Stimulated activated CD4-positive, alpha-beta T cell treated with anti-CD3 and anti-CD28 coated beads, Interleukin-1b, Interleukin-23, amount 100 ng/mL, for 1 hour (primary cell): ENCODE measurements at places on chromosomes 6 and 20.

- no peak for DNase-seq
These were observed 519.2 kb upstream of the MAP3K7 start for GRCh38 chr6:91106083-91106482.

DNA sequence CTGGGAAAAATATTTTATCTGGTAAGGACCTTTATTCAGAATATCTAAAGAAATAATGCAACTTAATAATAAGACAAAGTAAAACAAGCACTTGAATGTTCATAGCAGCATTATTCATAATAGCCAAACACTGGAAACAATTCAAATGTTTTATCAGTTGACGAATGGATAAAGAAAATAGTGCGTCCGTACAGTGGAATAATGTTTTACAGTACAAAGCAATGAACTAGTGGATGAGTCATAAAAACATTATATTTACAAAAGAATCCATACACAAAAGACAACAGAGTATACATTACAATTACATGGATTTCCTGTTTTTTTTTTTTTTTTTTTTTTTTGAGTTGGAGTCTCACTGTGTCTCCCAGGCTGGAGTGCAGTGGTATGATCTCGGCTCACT lies 12.7 kb downstream of the SMAP1 start:
- no peak for DNase-seq

DNA sequence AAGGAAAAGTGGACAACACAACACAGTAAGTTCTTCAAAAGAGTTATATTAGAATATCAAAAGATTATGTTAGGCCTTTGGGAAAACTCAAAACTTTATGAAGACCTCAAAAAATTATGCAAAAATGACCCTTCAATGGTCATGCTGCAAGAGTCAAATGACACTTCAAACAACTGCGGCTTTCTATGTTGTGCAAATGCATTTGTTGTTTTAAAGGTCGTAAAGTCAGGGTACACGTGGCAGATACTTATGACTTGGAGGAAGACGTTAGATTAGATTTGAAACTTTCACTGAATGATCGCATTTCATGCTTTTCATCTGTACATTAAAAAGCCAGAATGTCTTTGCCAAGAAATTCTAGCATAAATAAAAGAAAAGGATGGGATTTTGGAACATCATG lies 31.4 kb downstream of the BCAS1 start:
- DNase-seq = no peak

DNA sequence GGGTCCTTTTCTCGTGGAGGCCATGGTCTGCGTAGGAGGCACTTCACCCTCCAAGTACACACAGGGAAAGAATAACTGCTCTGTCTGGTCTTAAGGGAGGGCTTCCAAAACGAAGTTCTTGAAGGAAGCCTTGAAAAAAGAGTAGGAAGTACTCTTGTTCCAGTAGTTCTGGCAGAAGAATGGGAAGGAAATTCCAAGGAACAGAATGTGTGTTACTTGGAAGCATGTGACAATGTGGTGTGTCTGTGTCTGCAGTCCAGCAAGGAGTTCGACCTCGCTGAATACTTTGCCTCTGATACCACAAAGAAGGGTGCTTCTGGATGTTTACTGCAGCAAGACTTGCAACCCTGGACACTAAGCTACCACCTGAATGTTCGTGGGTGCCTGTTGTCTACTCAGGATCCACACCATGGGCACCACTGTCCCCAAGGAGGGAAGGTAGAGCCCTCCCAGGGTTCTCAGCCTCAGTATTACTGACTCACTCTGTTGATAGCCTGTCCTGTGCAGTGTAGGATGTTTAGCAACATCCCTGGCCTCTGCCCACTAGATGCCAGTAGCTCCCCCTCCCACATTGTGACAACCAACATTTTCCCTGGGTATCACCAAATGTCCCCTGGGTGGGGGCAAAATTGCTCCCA lies 471.6 kb upstream of the CDH4 start:
- no peak for DNase-seq

- no peak for DNase-seq
These were observed 25.9 kb downstream of the C6orf62 start for GRCh38 chr6:24692848-24693592.
